ENCODE measurements at places on chromosomes 5 and 9.

DNA sequence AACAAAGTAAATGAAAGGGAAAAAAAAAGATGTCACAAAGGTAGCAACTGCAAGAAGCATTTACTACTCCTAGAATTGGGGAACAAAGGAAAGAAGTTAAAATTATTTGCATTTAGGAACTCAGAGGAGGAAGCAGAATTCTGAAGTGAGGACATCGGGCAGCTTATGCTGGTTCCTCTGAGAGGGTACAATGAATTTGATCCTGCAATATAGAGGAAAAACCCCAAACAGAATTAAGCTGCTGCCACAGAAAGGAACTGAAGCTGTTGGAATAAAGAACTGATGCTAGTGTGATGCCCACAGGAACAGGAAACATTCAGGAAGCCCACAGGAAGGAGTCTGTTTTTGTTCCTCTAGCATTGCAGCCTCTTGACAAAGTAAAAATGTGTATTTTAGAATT, 22.3 kb upstream of the TBCA start:
- no peak for DNase-seq

- no peak for DNase-seq
Measured at GRCh38 chr5:135034236-135034962, 371 bp upstream of the PITX1 start.

DNA sequence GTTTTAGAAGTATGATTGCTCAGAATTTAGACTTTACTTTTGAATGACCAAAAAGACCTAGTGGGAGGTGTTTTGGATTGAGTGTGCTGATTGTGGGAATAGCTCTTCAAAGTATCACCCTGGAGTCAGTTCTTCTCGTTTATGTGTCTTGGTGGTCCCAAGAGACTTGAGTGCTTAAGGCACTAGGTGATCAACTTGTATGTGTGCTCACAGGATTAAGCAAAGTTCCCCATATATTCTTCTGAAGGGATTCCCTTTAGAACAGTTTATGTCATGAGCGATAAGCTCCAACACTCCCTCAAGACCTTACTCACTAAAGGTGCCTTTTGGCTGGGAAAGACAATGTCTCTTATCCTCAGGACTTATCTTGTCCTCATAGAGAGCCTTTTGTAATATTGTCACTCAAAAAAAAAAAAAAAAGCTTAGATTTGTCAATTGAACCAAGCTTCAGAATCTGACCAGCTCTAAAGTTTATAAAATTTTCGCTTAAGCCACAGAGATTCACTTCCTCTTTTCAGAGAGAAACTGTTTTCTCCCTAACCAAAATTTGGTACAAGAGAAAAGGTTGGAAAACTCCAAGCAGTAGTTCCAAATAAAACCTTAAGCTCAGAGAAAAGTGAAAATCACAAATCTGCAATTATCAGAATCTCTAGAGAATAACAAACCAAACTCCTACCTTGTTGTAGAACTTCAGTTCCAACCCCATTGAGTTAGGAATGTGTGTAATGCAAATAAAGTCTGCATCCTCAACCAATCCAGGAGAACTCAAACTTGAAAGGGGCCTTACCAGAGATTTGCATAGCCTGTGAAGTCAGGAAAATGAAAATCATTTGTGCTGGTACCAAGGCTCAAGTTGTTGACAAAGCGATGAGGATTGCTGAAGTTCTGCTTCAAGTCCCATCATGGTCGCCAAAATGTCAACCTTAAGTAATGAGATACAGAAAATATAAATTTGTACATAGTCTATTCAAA, 40.0 kb upstream of the PDZD2 start:
- DNase-seq, result no peak

DNA sequence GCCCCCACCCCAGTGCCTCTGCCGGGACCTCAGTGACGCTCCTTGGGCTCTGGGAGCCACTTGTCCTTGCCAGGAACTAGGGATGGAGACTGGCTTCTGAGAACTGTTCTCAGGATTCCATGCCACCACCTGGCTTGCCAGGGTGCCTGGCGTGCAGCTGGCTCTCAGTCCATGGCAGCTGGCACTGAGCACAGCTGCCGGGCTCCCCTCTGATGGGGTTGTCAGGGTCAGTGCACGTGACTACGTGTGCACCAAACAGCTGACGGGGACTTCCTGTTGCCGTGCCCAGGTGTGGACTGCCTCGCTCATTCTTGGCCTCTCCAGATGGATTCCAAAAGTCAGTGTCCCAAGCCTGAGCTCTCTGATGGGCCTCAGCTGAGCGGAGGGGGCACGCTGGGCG, 9.4 kb downstream of the KCNT1 start:
- DNase-seq, result no peak

DNA sequence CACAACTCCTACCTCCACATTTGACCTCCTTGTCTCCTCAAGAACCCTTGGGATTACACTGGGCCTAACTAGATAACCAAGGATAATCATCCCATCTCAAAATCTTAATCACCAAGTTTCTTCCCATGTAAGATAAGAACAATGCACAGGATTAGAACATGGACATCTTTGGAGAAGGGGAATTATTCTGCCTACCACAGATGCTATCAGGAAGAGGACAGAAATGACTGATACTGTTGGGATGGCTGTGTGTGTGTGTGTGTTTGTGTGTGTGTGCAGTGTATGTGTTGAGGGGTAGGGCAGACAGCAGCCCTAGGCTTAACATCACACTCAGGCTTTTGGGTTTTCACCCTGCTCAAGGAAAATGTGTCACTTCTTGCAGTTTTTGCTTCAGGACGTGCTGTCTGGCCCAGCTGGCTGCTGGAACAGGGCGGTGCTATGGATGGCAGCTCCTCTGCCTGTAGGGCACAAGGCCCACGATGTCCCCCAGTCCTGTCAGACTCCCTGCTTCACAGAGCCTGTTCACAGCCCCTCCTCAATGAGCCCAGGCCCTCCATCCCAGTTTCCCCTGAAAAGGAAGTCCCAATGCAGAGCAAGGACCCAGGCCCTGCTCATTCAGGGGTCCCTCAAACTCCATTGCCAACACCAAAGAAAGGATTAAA, 7.7 kb downstream of the CA9 start:
- no peak for DNase-seq

- no peak for DNase-seq
Measured at GRCh38 chr9:132221941-132222340, 60.1 kb downstream of the NTNG2 start.

DNA sequence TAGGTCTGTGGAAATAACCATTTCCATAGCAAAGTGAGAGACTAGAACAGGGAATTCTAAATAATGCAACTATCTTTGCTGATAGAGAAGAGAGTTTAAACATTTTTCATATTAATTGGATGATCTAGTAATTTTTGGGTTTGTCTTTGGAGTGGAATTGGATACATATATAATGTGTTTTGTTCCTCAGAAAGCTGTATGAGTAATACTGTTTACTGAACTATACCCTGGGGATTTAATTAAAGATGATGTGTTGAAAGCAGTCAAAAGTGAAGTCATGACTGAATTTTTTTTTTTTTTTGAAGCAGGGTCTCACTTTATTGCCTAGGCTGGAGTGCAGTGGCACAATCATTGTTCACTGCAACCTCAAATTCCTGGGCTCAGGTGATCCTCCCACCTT, 17.9 kb downstream of the FER start:
- DNase-seq, result no peak

All from stromal cell of bone marrow (primary cell).